AG09309 (cell line): ENCODE measurements at places on chromosomes 7 and 10.

DNA sequence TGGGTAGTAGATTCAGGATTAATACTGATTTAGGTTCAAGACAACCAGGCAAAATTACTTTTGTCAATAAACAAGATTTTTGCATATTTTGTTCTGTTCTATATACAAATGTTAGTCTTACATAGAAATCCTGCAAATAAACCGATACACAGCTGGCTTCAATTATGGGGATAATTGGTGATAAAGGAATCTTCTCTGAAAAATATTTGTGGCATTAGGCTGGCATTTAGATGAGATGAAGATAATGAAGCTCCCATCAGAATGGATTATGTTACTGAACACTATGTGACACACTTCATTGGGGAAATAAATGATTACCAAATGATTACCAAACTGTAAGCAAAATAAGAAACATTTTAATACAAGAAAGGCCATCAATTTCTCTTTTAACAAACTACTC lies 65.8 kb downstream of the NT5C2 start:
- DNase-seq = no peak

DNA sequence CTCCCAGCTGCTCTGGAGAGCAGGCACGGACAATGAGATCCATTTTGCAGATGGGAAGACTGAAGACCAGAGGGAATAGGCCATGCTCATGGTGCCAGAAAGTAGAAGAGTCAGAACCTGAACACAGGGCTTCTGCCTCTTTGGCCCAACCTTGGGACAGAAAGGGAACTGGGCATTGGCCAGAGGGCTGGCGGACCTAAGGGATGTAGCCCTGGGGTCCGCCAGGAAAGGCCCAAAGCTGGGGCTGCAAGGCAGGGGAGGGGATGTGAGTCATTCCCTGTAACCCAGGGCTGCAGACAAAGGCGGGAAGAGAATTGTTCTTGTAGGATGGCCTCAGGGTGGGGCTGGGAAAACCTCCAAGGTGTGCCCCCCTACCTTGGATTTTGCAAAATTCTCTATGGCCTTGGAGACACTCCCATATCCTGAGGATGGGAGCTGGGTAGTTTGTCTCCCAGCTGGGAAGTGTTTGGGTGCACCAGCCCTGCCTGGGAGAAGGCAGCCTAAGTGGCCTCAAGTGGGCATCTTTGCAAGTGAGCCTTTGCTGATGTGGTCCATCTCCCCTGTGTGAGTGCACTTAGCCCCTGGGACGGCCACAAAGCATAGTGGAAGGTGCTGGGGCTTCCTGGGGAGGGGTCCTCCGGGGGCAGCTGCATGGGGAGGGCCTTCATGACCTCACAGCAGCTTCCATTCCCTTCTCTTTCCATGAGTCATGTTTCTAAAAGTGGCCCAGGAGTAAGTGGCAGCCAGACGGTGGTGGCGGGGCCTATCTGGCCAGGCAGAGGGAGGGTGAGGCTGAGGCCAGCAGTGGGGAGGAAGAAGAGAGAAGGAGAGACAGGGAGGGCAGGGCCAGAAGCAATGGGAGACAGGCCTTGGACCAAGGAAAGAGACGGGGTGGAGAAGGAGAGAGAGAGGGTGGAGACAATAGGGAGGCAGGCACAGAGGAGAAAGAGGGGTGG lies 9.2 kb downstream of the AQP1 start:
- DNase-seq = no peak

GRCh38 chr7:147510201-147510542 lies 1080.4 kb upstream of the C7orf33 start:
- DNase-seq = no peak

DNA sequence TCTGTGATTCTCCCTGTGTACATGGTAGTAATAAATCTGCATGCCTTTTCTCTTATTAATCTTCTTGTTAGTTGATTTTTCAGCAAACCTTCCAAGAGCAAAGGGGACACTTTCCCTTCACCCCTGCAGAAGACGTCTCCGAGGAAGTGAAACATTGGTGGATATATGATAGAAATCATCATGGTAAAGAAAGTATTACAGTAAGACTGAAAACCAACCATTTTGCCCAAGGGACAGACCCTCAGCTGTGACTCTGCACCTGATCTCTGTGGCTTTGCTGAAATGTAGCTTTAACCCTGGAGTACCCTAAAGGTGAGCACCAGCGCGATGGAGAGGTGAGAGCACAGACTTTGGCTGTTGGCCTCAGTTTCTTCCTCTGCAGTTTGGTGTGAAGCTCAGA lies 32.8 kb upstream of the MYO3A start:
- DNase-seq = no peak

GRCh38 chr7:151503902-151504714 lies 15.6 kb downstream of the RHEB start:
- DNase-seq = peak; percentile 86

GRCh38 chr10:49649936-49650723 lies 29.3 kb upstream of the C10orf53 start:
- no peak for DNase-seq
